Activated CD8-positive, alpha-beta T cell treated with anti-CD3 and anti-CD28 coated beads for 36 hours (primary cell): ENCODE measurements at places on chromosomes 13 and 19. TPM values are rescaled to one million over a fixed set of nuclear protein-coding genes. Genes with fewer than 3 reads are reported as not detected.

GRCh38 chr13:20719783-20720182 is 16.3 kb downstream of the IL17D start:
- H3K27me3 ChIP-seq, result peaks cover 20% of the 10 kb centered on the region
- no peak for DNase-seq
- no peak overlapping the region for H3K4me3 ChIP-seq
- peaks cover 6% of the 10 kb centered on the region for H3K4me1 ChIP-seq
- H3K27ac ChIP-seq, result no peak overlapping the region

The GRIK5 gene
- 0.63 TPM for total RNA-seq

GRCh38 chr13:28012896-28013295 is 24.4 kb upstream of the URAD start:
- no peak overlapping the region for H3K4me3 ChIP-seq
- H3K27me3 ChIP-seq, result peaks cover 5% of the 10 kb centered on the region
- no peaks in the 10 kb centered on the region for H3K36me3 ChIP-seq
- peaks cover 3% of the 10 kb centered on the region for H3K4me1 ChIP-seq
- no peak overlapping the region for H3K27ac ChIP-seq
- no peak for DNase-seq

GRCh38 chr13:34208336-34208735 is 390.4 kb downstream of the RFC3 start:
- H3K36me3 ChIP-seq, result no peaks in the 10 kb centered on the region
- H3K4me3 ChIP-seq, result no peak overlapping the region
- DNase-seq, result no peak

- DNase-seq, result peak; percentile 60
- H3K4me3 ChIP-seq, result no peak overlapping the region
- H3K27ac ChIP-seq, result peak overlapping the region; percentile 30
- H3K4me1 ChIP-seq, result peaks cover 31% of the 10 kb centered on the region
- no peaks in the 10 kb centered on the region for H3K27me3 ChIP-seq
Measured at GRCh38 chr13:21395953-21396352, 63.1 kb downstream of the ZDHHC20 start.

- peaks cover 32% of the 10 kb centered on the region for H3K27me3 ChIP-seq
- no peaks in the 10 kb centered on the region for H3K36me3 ChIP-seq
- peaks cover 3% of the 10 kb centered on the region for H3K4me1 ChIP-seq
- peak; percentile 59 for DNase-seq
- H3K4me3 ChIP-seq, result peak overlapping the region; percentile 13
- H3K27ac ChIP-seq, result peak overlapping the region; percentile 25
Measured at GRCh38 chr19:35851213-35852028, 883 bp downstream of the NPHS1 start.

- H3K4me3 ChIP-seq, result no peak overlapping the region
- H3K36me3 ChIP-seq, result no peaks in the 10 kb centered on the region
- H3K27ac ChIP-seq, result no peak overlapping the region
- H3K27me3 ChIP-seq, result no peaks in the 10 kb centered on the region
- no peaks in the 10 kb centered on the region for H3K4me1 ChIP-seq
Measured at GRCh38 chr13:81480634-81481033, 1139.7 kb upstream of the SPRY2 start.
